ENCODE measurements at places on chromosomes 2 and 18.

GRCh38 chr18:79487801-79488201 lies 92.1 kb downstream of the NFATC1 start:
- no peak for DNase-seq

DNA sequence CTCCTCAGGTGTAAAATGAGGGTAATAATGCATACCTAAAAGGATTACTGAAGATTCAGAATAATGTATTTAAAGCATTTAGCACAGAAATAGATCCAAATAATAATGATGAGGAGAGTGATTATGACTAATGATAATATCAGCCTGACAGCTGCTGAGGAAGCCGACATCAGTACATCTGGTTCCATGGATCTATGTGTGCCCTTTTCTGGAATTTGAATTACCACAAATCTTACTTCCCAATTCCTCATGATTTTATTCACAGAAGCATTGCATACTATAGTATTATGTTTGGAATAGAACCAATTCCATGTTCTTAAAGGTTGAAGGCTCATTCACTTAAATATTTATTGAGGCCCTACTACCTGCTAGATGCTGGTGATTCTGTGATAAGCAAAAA lies 248.9 kb upstream of the THUMPD2 start:
- DNase-seq, result no peak

GRCh38 chr2:224984637-224985036 lies 57.6 kb downstream of the DOCK10 start:
- DNase-seq, result no peak

- no peak for DNase-seq
Observed at GRCh38 chr18:34723143-34723542, 13.0 kb downstream of the DTNA start.

GRCh38 chr18:9894454-9895068 lies 8.8 kb downstream of the TXNDC2 start:
- no peak for DNase-seq

- DNase-seq, result no peak
Observed at GRCh38 chr2:46716927-46717326, 198.7 kb downstream of the MCFD2 start.

GRCh38 chr2:232937278-232937906 lies 67.3 kb downstream of the SNORC start:
- no peak for DNase-seq

DNA sequence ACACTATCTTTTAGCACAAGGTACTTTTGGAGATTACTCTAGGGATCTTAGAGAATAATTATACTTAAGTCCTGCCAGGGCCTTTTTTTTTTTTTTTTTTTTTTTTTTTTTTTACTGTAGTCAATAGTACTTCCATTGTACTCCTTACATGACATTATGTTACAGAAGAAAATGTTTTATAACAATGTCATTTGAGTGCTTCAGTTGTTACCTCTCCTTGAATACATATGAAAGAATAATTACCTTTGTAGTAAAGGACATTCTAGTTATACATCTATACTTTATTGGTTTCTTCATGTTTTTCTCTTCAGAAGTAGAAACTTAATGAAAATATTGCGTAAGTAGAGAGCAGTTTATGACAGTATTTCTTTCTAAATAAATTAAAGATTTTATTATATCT lies 834.9 kb downstream of the DPP10 start:
- DNase-seq, result no peak

DNA sequence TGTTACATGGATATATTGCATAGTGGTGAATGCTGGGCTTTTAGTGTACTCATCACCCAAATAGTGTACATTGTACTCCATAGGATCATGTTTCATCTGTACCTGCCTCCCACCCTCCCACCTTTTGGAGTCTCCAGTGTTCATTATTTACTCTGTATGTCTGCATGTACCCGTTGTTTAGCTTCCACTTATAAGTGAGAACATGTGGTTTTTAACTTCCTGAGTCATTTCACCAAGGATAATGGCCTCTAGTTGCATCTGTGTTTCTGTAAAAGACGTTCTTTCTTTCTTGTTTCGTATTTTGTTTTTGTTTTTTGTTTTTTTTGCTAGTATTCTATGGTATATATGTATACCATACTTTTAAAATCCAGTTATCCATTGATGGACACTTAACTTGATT lies 107.5 kb downstream of the MSTN start:
- no peak for DNase-seq

DNA sequence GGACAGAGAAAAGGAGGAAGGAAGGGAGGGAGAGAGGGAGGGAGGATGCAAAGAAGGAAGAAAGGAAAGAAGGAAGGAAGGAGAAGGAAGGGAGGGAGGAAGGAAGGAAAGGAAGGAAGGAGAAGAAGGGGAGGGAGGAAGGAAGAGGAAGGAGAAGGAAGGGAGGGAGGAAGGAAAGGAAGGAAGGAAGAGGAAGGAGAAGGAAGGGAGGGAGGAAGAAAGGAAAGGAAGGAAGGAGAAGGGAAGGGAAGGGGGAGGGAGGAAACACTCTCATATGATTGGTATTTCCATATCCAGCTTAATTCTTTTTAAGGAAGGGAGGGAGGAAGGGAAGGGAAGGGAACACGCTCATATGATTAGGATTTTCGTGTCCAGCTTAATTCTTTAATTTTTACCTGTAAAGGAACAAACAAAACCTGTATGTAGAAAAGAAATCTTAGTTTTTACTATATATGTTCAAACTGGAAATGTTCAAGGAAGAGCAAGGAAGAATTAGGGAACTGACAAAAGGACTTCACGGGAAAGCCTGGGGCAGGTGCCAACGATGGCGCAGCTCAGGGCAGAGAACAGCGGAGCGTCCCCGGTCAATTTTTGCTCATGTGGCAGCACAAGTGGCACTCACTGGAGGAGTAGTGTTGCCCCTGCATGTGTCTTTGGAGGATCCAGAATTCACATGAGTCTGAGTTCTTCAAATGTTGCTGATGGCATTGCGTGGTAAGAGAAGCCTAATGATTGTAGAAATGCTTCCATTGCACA lies 228.6 kb downstream of the ZNF516 start:
- DNase-seq, result no peak

GRCh38 chr18:48942554-48943261 lies 8.1 kb downstream of the SMAD7 start:
- DNase-seq, result no peak

DNA sequence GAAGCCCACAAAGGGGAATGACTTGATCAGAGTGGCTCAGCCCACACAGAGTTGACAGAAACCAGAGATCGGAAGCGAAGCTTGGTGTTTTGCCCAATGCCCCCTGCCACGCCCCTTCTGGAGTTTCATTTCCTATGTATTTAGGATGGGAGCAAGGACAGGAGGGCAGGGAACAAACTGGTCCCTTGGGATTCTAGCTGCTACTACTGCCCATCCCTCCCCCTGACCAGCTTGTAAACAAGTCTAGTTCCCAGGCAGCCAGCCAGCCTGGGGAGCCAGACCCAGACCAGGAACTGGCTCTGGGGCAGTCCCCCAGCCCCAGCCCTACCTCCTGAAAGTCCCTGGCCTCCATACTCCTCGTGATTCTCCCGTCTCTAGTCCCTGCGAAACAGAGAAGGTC lies 8.3 kb downstream of the WNT6 start:
- DNase-seq, result no peak

GRCh38 chr2:221088506-221088905 lies 483.6 kb downstream of the EPHA4 start:
- no peak for DNase-seq

DNA sequence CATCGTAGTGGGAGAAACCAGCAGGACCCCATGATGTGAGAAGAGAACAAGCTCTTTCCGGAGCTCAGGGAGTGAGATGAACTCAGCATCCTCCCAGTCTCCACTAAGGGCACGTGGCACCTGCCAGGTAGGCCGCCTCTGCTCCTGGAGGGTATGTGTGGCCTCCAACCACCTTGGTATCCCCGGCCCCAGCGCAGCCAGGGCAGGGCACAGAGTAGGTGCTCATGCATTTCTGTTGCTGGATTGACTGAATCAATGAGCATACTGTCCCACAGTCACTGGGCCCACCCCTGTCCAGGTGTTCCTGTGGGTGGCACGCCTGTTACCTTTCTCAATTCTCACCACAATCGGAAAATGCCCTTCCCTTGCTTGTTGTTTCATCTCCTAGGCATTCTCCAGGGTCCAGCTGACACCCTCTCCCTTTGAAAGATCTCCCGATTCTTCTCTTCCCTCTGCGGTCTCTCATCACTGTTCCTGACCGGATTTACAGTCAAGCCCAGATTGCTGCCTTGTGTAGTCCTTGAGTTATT lies 138.5 kb upstream of the SMAD2 start:
- DNase-seq, result no peak

DNA sequence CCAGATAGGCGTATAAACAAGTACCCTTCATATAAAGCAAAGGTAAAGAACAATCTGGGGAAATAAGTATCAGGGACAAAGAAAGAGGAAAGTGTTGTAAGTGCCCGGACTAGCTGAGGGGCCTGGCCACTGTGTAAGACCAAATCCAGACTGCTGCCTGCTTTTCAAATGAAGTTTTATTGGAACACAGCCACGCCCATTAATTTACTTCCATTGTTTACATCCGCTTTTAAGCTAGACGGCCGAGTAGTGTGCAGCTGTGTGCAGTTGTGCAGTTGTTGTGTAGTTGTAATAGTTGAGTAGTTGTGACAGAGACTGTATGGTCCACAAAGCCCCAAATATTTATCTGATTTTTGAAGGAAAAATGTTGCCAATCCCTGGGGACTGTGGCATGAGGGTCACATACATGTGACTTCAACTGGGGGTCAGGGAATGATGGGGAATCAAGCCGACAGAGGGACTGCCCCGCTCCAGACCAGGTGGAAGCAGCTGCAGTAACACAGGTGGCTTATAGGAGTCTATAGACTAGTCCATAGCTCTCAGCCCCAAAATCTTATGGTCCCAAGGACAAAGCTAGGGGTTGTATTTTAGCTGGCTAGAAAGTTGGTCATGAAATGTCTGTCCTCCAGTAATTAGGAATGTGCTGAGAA lies 30.0 kb downstream of the FHL2 start:
- no peak for DNase-seq
